ENCODE measurements at places on chromosomes 7 and 10.

DNA sequence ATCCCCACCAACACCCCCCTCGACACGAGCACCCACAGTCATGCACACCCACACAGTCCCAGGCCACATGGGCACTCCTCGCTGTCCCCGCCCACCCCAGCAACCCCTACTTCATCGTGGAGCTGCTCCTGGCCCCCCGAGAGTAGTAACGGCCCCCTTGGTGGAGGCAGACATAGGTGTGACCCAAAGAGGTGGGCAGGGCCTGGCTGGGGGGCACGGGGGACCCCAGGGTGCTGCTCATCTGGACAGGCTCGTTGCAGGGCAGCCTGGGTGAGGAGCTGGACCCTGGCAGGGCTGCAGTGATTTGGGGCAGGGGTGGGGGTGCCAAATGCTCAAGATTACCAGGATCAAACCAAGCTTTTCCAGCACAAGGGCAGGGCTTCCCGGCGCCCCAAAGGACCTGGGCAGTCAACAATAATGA lies 42.4 kb upstream of the ZMIZ1 start:
- no peak for DNase-seq

GRCh38 chr10:29304264-29304994 lies 15.6 kb downstream of the LYZL1 start:
- DNase-seq: peak; percentile 18

DNA sequence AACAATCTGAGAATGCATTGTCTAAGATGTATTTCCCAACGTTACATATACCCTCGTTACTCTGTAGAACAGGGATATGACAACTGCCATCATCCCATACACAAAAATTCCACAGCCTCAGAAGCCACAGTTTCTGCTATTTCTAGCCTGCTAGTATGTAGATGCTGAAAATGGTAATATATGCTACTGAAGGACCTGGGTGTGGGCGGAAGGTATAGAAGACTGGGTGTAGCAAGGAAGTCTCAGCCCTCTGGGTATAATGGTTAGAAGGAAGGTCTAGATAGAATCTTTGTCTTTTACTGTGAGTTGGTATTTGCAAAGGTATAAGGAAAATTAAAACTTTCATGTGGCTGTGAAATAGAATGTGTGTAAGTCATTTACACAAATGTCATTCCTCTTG lies 79.2 kb upstream of the HPS1 start:
- DNase-seq: no peak

- no peak for DNase-seq
These were observed 1.5 kb downstream of the KCND2 start for GRCh38 chr7:120274482-120274881.

DNA sequence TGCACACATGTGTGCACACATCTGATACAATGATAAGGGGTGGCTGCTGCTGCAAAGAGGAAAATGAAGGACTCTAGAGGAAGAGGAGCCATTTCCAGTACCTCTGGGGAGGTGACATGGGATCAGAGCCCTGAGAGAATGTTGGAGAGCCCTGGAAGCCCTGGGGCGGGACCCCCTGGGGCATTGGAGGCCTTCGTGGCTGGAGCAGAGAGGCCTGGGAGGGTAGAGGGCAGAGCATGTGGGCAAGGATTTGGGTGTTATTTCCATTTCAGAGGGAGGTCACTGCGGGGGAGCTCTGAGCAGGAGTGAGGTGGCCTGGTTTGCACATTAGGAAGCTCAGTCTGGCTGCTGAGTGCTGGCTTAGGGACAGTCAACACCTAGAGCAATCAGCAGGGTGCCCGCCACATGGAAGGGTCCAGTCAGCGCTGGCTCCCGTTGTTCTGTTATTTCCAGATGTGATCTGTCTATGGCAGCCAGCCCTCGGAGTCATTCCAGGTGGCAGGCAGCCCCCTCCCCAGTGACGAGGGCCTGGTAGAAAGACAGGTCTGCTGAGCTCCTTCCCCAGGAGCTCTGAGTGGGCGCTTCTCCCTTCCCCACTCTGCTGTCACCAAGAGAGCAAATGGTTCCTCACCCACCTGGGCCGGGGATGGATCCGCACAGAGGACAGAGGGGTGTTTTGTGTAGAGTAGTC lies 24.1 kb upstream of the BTBD16 start:
- DNase-seq: no peak

DNA sequence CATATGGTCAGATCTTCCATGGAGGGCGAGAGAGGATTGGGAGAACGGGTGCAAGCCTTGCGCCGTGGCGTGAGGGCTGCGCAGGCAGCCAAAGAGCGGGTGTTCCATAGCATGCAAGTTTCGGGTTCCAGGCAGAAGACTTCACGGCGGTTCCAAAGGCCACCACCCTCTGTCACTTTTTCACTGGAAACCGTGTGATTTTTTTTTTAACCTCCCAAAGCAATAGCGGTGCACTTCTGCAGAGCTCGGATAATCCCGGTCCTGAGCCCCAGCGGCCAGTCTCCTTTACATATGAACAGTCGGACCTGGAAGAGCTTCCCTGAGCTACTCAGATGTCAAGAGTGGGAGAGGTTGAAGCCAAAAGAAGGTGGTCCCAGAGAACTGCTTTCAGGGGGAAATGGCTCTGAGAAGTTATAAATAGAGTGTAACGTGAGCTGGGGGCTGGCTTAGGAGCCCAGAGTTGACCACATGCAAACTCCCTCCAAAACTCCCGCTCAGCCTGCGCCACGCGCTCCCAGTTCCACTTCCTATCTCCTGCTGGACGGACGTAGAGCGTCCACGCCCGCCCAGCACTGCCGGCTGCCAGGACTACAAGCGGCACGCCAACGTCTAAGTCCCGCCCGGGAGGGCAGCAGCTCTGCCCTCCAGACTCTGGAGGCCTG lies at the start of gene MEOX2:
Gene MEOX2, minus strand, starts transcription at position 389 of the 662 bp plus-strand sequence. Its CDS starts 281 bp downstream, at position 108.
- DNase-seq: no peak

- DNase-seq: no peak
These were observed 29.5 kb downstream of the CLDN12 start for GRCh38 chr7:90432752-90433151.

GRCh38 chr7:105675934-105676371 lies 94.7 kb upstream of the EFCAB10 start:
- peak; percentile 66 for DNase-seq

DNA sequence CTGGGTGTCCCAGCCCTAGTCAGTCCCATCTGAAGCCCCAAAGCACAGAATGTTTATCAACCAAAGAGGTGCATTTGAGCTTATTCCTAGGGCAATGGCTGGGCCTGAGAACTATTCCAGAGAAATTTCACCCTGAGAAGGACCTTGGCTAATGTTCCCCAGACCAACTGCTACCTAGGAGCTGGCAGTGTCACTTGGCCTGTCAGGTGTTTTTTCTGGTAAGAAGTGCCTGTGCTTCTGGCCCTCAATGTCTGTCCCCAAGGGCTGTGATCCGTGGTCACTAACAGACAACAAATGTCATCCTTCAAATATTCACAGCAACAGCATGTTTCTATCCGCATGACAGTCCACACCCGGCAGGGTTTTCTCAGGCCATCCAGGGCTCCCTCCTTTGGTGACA lies 209.3 kb upstream of the FRMD4A start:
- DNase-seq: no peak

DNA sequence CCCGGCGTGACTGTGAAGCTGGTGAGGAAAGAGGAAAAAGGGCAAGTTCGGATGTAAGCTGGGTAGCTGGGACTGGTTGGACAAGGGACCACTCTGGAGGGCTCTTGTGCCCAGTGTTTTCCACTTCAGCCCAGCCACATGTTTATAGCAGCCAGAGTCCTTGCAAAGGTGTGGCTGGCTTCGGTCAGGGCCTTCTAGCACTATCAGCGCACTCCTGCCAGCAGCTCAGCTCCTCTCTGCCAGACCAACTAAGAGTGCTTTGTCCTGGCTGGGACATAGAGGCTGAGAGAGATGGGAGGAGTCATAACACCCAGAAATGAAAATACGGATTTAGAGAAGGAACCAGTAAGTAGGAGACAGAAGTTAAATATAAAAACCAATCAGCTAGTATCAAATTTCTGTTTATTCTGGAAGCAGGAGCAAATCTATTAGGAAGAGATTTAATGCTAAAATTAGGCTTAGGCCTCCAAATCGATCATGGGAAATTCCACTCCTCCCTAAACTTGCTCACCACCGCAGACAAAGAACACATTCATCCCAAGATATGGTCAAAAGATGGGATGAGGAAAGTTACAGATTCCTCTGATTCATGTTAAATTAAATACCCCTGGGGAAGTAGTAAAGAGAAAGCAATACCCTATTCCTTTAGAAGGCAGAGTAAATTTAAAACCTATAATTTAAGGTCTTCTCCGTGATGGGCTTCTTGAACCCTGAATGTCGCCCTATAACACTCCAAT lies 135.0 kb downstream of the RALA start:
- no peak for DNase-seq
